Dorsolateral prefrontal cortex (tissue), 122 donors: ENCODE measurements at places on chromosomes 1 and 21.

DNA sequence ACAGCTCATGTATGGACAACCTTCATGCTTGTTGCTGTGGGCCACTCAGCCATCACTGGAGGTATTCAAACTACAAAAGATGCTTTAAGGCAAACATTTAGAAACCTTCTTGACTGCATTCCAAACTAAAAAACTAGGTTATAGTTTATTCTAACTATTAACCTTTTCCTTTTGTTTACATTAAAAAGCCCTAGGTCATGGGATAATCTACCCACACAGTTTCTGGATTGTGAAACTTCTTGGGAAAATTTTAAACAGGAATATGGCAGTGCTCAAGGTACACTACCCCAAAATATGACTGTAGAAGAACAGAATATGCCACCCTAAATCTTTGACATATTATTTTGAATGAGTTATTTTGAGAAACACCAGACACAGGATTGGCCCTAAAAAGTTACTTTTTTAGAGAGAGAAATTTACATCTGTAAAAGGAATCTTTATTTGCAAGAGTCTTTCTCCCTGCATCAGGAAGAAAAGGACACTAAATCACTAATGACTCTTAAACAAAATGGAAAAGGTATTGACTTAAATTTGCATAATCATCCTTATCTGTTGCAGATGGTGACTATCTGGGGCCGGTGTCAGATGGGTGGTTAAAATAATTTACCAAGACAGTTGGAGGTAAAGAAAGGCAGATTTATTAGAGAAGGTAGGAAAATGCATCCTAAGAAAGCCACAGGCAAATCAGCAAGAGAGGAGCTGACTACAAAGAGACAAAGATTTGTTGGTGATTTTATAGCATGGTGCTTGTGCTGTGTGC is 25.1 kb upstream of the NUF2 start:
- DNase-seq, result no peak

GRCh38 chr1:106613861-106614260 is 442.6 kb upstream of the PRMT6 start:
- DNase-seq, result no peak

DNA sequence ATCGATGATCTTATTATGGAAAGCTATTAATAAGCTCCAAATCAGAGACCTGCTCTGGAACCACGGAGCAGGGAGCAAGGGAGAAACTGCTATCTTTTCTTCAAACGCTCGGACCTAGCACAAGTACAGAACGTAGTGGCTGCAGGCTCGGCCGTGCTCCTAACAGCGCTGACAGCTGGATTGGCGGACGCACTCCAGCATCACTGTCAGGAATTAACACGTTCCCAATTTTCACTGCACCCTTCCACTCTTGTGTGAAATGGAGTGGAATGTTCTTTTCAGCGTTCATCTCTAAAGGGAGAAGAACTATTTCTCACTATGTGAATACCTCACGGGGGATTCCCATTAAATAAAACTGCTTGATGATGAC is 106.9 kb downstream of the ZNF281 start:
- peak; percentile 57 for DNase-seq

DNA sequence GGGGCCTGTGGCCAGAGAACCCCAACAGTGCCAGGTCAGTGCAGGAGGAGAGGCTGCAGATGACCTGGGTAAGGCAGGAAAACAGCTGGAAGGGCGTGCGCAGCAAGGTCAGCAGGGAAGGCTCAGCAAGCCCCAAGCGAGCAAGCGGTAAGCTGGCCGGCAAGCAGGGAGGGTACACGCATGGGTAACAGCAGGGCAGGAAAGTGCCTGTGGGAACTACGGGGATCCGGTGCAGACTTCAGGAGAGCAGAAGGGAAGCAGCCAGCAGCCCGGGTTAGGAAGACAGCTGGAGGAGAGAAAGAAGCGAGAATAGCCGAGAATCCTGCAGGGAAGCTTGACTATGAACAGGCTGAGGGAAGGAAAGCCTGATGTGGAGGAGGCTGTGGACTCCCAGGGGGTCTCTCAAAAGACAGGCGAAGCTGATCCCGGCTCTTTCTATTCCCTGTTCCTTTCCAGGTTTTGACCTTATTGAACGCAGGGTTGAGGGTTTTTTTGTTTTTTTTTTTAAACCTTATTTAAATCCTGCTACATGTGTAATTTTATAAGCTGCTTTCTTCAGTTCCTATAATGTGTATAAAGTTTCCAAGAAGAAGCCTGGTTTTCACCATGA is 20.9 kb downstream of the UMODL1 start:
- DNase-seq, result no peak

DNA sequence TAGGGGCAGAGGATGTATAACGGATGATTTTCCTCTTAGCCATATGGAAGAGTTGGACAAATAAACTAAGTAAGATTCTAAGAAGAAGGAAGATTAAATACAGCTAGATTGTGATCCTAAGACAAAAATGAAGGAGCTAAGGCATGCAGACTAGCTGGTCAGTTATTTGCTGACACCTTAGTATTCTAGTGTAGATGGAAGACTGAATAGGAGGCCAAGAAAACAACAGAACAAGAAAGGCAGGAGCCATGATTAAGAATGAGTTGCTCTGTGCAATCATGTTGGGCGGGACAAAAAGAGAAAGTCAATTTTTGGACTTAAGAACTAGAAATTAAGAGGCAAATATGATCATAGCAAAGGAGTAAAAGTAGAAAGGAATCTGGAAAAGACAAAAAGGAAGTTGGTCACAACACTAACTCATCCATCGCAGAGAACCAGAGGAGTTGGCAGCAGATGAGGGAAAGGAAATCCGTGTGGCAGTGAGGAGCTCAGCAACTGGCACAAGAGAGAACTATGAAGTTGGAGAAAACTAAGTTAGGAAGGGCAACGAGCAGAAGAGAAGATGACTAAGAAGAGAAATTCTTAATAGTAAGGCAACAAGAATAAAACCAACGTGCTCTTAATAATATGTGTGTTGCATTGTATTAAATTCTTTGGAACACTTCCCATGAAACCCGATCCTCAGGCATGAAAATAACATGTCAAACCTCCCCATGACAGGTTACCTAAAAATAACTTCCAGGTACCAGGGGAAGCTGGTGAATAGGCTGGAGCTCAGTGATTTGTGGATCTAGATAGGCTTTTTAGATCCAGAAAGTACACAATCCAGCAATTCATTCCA is 234.4 kb downstream of the LTN1 start:
- DNase-seq, result no peak

DNA sequence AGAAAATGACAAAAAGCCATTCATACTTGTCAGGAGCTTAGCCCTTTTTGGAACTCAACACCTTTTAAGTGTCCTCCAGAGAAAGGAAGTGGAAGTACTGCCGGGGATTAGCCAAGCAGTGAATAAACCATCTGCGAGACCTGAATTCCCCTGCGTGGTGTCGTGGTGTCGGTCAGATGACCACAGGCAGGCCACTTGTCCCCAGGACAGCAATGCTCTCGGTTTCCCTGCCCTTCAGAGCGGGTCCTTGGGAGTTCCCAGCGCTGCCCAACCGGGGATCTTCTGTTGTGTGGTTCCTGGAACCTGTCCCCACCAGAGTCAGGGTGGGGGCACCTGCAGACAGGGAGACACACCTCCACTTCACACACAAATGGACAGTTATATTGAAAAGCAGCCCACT is 9.2 kb downstream of the GPR157 start:
- no peak for DNase-seq

DNA sequence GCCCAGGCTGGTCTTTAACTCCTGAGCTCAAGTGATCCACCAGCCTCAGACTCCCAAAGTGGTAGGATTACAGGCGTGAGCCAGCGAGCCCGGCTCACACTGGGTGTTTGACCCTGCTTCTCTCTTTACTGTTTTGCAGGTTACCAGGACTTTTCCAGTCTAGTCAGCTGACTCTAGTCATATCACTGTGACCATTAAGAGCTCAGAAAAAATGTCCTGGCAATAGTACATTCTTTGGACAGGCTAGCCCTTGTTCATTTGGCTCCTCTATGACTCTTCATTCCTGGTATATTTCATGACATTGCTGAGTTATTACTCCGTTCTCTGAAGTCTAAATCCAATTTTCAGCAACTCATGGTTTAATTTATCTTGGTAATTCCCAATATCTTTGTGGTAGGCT is 8.0 kb upstream of the CA6 start:
- no peak for DNase-seq

GRCh38 chr1:156692925-156693847 is 12.2 kb downstream of the CRABP2 start:
- DNase-seq, result no peak

DNA sequence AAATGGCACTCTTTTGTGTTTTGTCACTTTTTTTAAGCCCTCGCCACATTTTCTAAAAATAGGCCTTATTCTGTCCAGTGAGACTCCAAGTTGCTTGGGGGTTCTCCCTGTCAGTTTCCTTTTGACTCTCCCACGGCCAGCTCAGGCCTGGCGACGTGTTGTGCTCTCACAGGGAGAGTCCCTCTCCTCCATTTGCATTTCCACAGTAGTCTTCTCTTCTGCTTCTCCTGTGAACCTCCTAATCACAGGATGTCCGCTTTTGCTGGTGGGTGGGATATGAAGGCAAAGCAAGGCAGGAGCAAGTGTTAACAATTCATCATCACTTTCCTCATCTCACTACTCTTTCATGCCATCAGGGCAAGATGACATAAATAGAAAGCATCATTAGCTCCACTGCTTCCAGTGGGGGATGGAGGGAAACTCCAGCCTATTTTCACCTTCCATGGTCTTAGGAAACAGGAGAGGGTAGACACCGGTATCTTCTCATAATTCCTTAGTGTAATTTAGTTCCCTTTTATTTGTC is 99.8 kb downstream of the INTS7 start:
- DNase-seq, result no peak

DNA sequence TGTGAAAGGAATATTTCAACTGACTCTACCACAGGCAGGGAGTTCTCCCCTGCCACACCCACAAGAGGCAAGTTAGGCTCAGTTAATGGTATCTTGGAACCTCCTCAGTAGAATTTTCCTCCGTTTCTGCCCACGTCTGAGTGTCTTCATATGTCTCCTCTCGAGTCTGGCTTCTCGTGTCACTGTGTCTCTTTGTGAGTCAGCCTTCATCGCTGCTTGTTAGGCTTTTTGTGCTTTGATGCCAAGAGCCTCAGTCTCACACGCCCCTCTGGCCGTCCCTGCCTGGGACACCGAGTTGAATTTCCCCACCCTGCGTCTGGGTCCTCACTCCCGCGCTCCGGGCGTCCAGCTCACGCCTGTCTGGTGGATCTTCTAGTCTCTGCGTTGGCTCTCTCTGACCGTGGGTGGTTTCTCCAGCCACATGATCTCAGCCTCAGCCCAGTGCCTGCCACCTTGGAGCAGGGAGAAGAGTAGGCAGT is 125.7 kb upstream of the GADD45A start:
- DNase-seq, result peak; percentile 3

DNA sequence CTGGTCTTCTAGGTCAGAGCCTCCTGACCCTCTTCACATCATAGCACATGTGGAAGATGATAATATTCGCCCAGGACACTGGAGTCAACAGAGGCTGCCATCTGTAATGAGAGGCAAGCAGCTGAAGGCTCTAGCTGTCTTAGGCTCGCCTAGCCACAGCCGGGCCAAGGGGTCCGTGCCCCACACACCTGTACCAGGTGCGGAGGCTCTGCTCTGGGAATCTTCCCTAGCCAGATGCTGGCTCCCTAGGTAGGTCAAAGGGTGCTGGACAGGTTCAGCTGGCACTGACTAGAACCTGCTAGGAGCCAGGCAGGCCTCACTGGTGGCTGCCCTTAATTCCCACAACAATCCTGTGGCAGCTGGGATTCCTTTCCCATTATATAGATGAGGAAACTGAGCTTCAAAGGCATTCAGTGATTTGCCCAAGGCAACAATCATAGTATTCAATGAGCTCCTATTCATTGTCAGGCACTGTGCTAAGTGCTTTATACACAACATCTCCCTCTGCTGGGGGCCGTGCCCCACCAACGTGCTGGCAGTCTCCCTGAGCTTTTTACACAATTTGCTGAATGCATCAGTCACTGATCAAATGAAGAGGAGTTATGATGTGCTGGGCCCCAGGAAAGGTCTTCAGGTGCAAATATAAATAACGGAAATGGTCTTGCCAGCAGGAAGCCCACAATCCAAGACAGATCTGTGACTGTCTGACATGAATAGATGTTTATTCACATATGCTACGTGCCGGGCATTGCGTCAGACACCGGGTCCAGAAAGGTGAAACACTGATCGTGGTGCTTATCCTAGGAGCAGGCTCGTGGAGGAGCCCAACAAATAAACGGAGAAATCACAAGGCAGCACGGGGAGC is 58.0 kb downstream of the DDX20 start:
- DNase-seq, result no peak

GRCh38 chr1:40045182-40045581 is 4.7 kb downstream of the CAP1 start:
- no peak for DNase-seq

GRCh38 chr1:161133220-161133740 is 813 bp upstream of the DEDD start:
- DNase-seq, result no peak

DNA sequence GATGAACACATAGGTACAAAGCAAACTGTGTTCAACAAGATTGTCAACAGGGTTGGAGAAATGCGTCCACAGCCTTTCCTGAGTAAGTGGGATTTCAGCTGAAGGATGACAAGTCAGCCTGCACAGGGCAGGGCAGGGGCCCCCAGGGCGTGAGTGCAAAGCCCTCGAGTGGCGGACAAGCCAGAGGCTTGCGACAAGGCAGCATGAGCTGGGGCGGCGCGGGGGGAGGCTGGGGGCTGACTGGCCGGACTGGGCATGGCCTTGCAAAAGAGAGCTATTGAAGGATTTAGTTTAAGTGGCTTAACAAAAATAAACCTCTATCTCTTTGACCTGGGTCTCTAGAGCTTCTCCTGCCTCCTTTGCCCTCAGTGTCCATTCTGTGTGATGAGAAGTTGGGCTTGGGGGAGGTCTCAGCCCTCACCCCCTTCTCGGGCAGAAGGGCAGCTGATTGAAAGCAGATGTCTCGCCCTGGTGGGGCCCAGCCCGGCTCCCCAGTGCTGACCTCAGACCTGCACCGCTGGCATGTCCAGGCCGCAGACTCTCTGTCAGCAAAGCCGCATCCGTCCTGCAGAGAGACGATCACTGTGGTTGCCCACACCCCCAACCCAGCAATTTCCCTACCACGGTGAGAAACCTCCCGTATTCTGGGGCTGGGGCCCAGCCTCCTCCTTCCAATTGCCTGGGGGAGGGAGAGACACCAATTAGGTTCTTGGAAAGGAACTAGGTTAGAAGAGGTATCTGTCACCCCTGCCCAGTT is 24.3 kb upstream of the EPS8L3 start:
- peak; percentile 43 for DNase-seq

DNA sequence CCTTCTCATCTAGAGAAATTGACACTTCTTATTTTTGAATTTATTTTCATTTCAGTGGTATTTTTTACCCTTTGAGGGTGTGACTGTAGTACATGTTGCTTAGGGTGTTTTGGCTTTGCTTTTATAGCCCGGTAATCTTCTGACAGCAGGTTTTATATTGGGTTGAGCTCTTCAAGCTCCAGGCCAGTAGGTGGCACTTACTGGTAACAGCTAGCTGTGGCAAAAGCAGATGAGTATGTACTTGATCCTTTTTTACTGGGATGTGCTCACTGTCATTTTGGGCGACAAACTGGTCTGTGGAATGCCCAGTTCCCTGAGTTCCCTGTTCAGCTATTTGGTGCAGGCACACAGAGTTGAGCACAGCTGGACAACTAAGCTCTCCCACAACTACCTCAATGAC is 916.2 kb upstream of the B3GALT2 start:
- no peak for DNase-seq

GRCh38 chr1:55257958-55258357 is 42.8 kb upstream of the USP24 start:
- no peak for DNase-seq
